ENCODE measurements at places on chromosomes 6 and 20.

GRCh38 chr20:56411759-56412472 lies at the start of gene CASS4:
TSS of gene CASS4 (plus strand) at chr20:56412260. CDS start at chr20:56412459, 199 bp downstream.
- peak; percentile 65 for DNase-seq

- DNase-seq = no peak
Measured at GRCh38 chr20:9038791-9039535, 29.9 kb upstream of the PLCB4 start.

- no peak for DNase-seq
Measured at GRCh38 chr6:119264854-119265397, 84.6 kb downstream of the MAN1A1 start.

- DNase-seq = no peak
Measured at GRCh38 chr6:73104921-73105320, 120.4 kb downstream of the KHDC1L start.

Measured in left lobe of liver (tissue), 2 donors.